Activated naive CD8-positive, alpha-beta T cell treated with anti-CD3 and anti-CD28 coated beads for 36 hours (primary cell): ENCODE measurements at places on chromosomes 12 and 14. TPM values are rescaled to one million over a fixed set of nuclear protein-coding genes. Genes with fewer than 3 reads are reported as not detected.

- peak; percentile 87 for DNase-seq
Observed at GRCh38 chr12:111434680-111435338, 29.1 kb downstream of the SH2B3 start.

SDSL gene
- 0.25 TPM for total RNA-seq

GRCh38 chr14:72608391-72609204, 285.3 kb downstream of the DPF3 start:
- DNase-seq = no peak

NTF3 gene
- total RNA-seq = not detected

GRCh38 chr14:28677381-28677780, 89.2 kb upstream of the FOXG1 start:
- no peak for DNase-seq

- no peak for DNase-seq
Observed at GRCh38 chr12:108907839-108908351, 28.0 kb downstream of the DAO start.

DNA sequence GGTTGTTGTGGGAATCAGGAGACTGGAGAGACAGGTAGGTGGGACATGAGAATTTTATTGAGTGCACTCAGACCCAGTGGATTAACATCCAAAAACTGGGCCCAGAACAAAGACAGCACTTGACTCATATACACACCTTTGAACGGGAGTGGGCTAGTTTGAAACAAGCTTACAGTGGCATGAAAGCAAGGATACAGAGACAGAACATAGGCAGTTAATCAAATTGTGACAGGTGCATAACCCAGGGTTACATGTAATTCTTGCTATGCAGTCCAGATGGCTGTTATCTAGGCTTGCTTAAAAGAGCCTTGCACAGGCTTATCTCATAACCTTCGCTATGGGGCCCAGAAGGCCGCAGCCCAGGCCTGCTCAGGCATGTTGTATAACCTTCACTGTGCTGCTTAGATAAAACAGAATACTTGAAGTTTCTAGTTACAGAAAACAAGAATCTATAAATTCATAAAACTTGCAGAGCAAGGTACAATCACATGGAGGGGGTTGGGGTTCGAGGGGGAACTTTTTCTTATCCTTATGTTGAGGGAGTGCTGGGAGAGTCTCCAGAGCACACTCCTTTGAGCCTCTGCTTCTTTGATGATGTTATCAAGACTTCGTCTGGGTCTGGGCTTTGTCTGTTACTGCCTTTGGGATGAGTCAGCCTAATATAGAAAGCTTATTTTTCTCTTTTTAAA, 81.7 kb downstream of the TNFAIP2 start:
- DNase-seq = no peak

GDF3 gene
- not detected for total RNA-seq

DNA sequence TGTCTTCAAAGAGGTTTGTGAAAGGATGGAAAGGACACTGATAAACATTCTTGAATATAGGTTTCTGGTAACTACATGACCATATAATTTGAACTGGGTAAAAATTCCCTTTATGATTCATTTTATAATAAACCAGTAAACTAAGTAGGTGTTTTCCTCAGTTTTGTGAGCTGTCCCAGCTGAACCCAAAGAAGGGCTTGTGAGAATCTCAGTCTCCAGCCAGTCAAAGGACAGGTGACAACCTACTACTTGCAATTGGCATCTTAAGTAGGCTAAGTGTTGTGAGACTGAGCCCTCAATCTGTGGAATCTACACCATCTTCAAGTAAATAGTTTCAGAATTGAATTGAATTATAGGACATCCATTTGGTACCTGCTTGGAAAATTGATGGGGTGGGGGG, 75.2 kb downstream of the MYF5 start:
- DNase-seq = no peak

DNA sequence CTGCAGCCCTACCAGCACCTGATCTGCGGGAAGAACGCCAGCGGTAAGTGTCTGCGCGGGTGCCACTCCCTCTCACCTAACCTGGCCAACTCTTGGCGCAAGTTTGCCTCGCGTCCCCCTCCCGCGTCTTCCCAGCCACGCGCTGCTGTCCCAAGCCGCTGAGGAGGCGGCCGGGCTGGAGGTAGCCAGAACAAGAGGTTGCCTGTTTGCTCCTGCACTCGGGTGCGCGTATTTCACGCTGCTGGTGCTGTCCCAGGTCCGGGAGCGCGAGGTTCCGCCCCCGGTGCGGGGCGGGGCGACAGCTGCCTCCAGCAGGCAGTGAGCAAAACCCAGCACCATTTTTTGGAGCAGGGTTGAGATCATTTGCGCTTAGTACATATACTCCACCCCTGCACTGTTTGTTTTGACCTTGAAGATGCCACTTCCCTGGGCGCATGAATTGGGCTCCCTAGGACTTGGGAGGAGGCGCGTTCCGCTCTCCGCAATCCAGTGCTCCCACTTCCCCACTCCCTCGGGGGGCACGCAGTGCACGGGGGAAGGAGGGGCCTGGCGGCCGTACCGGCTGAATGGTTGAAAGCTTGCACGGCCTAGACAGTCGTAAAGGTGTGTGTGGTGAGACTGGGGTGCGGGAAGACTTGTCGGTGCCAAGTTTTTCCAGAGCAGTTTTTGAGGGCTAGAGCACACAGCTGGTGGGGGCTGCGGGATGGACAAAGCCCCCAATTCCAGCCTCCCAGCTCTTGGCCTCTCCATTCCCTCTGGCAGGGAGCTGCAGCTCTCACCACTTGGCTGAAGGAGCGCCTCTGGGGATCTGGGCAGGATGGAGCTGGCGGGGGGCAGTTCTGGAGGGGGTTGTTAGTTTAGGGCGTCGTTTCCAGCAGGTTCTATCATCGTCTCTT, 226.9 kb upstream of the CRY1 start:
- DNase-seq = peak; percentile 90

DNA sequence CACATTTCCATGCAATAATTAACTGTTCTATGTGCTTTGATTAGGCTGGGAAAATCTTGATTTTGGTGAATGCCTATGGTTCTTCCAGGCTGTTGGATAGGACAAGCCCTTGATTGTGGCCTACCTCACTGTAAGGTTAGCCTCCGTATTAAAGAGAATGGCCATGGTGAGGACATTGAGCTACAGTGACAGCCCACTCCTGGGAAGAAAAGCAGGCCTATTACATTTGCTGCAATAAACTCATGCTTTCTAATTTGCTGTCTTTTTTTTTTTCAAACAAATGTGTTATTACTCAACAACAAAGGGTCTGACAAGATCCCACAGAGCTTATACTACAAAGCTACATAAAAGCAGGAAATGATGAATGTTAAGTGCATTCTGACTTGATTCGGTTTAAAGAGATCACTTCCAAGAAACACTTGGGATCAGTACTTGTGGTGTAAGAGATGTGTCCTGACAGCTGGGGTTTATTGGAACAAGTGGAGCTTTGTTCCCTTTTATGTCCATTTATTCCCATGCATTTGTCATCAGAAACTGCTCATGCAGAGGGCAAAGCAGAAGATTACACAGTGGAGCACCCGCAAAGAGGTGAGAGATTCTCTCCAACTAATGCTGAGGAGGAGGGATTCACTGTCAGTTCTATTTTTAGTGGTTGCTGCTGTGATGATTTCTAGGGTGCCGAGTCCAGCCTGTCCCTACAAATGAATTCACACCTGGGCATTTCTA, 29.1 kb upstream of the KCNK10 start:
- no peak for DNase-seq

GRCh38 chr12:73361156-73361863, 1089.1 kb downstream of the TRHDE start:
- DNase-seq = no peak

GRCh38 chr12:59185295-59185694, 265.0 kb upstream of the LRIG3 start:
- DNase-seq = no peak

DNA sequence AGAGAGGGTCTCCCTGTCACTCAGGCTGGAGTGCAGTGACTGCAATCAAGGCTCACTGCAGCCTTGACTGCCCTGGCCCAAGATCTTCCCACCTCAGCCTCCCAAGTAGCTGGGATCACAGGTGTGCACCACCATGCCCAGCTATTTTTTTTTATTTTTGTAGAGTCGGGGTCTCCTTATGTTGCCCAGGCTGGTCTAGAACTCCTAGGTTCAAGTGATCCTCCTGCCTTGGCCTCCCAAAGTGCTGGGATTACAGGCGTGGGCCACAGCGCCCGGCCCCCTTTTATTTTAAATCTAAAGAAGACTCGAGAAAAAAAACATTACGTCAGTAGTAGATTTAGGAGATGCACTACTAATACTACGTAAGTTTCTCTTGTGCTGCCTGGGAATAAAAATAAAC, 14.3 kb downstream of the FOS start:
- DNase-seq = no peak

GRCh38 chr12:51749206-51749985, 99.1 kb downstream of the FIGNL2 start:
- DNase-seq = no peak

GRCh38 chr14:64934338-64934929, 8.1 kb downstream of the GPX2 start:
- no peak for DNase-seq

DNA sequence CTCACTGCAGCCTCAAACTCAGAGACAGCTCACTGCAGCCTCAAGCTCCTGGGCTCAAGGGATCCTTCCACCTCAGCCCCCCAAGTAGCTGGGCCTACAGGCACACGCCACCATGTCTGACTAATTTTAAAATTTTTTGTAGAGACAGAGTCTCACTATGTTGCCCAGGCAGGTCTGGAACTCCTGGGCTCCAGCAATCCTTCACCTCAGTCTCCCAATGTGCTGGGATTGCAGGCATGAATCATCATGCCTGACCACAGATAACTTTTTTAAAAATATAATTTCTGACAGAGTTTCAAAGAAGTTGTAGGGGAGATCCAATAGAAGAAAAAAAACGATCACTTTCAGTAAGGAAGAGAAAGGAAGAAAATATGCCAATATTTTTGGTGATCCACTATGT, 189.7 kb upstream of the CDKN3 start:
- DNase-seq = no peak

DNA sequence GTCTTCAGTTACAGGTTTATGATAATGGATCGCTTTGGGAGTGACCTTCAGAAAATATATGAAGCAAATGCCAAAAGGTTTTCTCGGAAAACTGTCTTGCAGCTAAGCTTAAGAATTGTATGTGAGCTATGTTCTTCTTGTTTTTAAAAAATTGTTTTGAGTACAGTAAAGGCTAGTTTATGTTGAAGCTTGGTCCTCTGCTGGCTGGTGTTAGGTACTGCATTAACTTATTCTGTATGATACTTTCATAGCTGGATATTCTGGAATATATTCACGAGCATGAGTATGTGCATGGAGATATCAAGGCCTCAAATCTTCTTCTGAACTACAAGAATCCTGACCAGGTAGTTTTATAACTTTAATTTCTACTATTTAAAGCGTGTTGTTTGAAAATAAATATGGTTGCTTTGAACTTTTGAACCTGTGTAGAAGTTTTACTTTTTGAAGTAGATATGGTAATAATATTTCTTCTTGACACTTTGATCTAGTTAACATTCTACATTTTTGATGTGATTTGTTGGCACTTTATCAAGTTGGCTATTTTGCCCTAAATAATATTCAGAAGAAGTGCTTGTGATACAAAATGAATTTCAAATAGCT, 55.7 kb downstream of the VRK1 start:
- no peak for DNase-seq

DNA sequence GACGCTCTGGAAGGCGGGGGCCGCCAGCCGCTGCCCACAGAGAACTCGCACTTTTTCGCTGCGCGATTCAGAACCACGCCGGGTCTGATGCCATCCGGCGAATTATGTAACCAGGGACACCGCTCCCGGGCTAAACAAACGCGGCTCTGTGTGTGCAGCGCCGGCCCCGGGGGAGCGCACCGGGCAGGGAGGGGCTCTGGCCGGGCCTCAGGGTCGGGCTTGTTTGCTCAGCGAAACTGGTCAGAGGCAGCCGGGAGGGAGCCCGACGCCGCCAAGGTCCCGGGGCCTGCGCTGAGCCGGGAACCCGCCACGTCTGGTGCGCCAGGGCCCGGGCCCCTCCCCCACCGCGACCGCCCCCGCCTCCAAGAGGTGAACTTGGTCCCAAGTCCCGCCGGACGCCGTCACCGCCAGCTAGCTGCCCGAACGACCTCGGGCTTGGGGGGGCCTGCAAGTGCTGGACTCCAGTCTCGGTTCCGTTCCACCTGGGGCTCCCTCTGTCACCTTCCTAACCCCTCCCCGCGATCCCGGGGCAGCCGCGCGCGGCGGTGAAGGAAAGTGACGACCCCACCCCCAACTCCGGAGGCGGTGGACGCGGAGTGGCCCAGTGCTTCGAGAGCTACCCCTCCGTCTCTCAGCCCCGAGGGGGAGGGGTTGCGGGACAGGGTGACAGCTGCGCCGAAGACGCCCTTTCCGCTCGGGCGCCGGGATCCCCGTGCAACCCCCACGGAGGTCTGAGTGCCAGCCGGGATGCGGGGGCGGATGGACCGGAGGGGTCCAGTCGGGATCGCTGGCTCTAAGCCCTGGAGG, 848 bp downstream of the CTDSP2 start:
- peak; percentile 76 for DNase-seq

LMNTD1 gene
- total RNA-seq = not detected

DNA sequence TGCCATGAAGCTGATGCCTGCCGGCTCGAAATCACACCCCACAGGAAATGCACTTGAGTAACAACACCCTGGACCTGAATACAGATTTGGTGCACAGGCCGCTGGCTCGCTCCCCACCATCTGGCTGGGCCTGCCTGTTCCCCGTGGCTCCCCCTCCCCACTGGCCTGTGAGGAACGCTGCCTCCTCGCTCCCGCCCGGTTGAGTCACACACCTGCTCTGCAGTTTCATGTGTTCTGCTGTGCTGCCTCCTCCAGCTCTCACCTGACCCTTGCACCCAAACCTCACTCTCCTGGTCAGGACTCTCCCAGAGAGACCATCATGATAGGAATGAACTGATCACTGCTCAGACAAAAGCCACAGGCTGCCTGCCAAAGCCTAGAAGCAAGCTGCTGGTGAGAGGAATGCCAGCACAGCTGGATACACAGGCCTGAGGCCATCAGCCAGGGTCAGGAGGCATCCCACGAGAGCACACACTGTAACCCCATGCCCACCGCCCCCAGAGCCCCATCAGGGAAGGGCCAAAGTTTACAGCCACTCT, 3.8 kb upstream of the SIVA1 start:
- DNase-seq = no peak

DNA sequence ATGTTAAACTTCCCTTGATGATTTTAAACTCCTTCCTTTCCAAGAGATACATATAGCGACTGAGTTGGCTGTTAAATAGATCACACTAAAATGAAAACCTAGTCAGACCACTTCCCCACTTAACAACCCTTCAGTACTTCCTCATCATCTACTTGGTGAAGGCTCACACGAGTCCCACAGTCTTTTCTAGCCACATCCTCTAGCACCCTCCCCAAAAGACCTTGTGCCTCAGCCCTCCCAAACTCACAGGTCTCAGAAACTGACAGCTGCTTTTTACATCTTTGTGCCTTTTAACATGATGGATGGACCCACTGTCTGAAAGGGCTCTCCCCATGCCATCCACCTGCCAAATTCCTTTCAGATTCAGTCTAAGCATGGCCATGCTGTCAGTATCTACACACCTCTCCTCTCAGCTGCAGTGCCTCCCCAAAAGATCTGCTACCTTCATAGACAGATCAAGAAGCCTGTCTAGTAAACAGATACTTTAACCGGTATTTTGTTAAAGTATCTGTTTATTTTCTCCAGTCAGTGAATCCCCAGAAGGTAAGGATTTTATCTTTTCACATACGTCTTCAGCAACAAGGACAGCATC, 65.1 kb upstream of the GPHB5 start:
- DNase-seq = no peak
